ENCODE measurements at places on chromosomes 6 and 20. TPM values are rescaled to one million over a fixed set of nuclear protein-coding genes. Genes with fewer than 3 reads are reported as not detected.

The MPC1 gene
- polyA plus RNA-seq, result 760 TPM

The PNLDC1 gene
- polyA plus RNA-seq, result 0.43 TPM

The SLC16A10 gene
- polyA plus RNA-seq, result 2.2 TPM

The XKR7 gene
- under 0.01 TPM for polyA plus RNA-seq

The EYS gene
- polyA plus RNA-seq, result 0.02 TPM

The RBBP8NL gene
- polyA plus RNA-seq, result not detected

The NR2E1 gene
- polyA plus RNA-seq, result not detected

The CDH26 gene
- 0.88 TPM for polyA plus RNA-seq

The B3GAT2 gene
- polyA plus RNA-seq, result 0.07 TPM

The SLC24A3 gene
- 0.66 TPM for polyA plus RNA-seq

The OR12D3 gene
- polyA plus RNA-seq, result not detected

The SFTA2 gene
- not detected for polyA plus RNA-seq

The DST gene
- polyA plus RNA-seq, result 148 TPM

The SLC35F1 gene
- 1.4 TPM for polyA plus RNA-seq
